Stimulated activated CD4-positive, alpha-beta T cell treated with anti-CD3 and anti-CD28 coated beads, Interleukin-1b, Interleukin-23, amount 100 ng/mL, for 1 hour (primary cell): ENCODE measurements at places on chromosomes 2 and 18.

DNA sequence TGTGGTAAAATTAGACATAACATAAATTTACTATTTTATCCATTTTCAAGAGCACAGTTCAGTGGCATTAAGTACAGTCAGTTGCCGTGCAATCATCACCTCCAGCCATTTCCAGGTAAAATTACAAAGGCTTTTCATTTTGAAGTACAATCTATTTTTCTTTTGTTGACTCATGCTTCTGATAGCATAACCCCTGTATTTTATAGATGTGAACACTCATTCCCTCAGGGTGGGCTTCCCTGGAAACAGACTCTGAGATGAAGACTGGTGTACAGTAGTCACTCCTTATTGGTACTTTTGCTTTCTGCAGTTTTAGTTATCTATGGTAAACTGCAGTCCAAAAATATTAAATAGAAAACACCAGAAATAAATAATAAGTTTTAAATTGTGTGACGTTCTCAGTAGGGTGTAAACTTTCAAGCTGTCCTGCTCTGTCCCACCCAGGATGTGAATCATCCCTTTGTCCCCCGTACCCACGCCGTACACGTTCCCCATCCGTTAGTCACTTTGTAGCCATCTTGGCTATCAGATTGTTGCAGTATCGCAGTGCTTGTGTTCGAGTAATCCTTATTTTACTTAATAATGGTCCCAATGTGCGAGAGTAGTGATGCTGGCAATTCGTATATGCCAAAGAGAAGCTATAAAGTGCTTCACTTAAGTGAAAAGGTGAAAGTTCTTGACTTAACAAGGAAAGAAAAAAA is 41.1 kb upstream of the NAB1 start:
- DNase-seq = no peak

GRCh38 chr18:23671564-23671963 is 8.9 kb upstream of the ANKRD29 start:
- DNase-seq = no peak

DNA sequence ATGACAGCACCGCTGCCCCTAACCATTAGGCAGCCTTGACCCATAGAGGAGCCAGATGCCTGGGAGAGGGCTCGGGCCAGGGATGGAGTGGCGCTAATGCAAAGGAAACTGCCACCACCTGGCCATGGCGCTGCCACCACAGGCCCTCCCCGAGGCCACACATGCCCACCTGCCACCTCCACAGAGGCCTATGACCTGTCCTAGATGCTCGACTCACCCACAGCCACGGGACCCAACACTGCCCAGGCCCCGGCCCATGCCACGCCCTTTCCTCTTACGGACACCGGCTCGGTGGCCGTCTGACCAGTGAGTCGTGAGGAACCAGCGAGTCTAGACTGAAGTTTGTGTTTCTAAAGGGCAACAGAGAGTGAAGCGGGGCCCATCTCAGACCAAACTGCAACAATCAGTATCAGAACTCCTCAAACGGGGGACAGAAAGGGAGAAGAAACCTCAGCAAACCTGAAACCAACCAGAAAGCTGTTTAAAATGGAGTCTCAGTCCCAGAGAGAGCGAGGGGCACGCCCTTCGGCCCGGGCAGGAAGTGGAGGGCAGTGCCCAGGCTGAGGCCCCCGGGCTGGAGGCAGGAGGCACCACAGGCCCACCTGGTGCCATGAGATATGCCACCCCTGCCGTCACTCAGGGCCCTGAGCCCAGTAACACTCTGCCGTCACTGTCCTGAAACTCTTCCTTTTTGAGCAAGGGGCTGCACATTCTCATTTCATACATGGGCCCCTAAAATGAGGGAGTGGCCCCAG is 711 bp downstream of the GPR17 start:
- DNase-seq = no peak

- no peak for DNase-seq
Measured at GRCh38 chr2:189866296-189866695, 82.0 kb downstream of the PMS1 start.

DNA sequence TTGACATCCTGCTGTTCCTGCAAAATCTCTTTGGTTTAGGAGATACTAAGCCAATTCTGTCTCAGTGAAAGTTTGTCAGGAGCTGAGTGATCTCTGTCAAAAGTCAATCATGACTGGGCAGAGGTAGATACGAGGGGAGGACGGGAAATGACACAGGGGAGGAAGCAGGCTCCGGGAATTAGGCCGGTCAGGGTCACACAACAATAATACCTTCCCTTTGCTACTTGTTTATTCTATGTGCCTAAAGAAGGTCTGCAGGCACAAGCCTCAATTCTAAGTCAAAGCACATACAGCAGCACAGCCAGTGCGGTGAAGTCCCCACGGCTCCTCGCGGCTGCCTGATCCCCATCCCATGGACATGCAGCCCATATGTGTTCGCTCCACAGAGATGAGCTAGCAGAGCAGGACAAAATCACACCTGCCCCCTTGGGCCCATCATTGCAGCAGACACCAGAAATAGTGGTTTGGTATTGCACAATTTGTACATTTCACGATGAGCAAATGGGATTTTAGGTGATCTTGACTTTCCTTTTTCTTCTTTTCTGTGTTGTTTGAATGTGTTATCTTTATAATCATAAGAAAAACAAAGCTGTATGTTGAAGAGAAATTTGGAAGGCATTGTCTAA is 141.4 kb downstream of the VAPA start:
- no peak for DNase-seq

DNA sequence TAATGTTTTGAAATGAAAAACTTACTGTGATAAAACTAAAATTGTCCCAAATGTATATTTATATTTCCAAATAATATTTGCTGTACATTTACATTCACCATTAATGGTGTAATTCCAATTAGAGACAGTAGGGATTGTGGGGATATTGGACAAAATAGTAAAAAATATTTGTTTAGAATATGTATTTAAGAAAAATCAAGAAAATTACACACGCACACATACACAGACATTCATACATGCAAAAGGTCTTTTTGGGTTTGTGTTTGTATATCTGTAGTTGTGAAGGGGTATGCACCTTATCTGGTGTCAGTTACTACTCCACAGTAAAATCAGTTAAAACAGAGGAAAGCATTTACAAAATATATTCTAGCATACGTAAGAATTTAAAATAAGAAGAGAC is 435.9 kb upstream of the ZNF804A start:
- no peak for DNase-seq

GRCh38 chr18:36702401-36703013 is 126.3 kb downstream of the TPGS2 start:
- no peak for DNase-seq

DNA sequence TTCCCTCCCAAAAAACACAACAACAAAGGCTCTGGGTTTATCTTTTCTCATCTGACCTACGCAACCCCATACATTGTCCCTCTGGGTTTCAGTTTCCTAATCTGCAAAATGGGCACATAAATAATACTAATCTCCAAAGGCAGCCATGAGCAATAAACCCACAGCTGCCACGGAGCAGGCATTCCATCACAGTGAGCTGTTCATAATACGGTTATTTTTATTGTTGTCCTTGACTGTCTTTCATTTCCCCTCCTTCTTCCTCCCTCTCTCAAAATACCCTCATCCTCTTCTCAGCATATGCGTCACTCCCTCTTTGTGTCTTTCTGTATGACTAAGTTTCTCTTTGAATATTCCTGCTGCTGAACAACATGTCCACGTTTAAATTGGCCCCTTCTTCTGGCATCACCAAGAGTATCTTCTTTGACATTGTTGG is 129.8 kb upstream of the CAB39 start:
- no peak for DNase-seq

DNA sequence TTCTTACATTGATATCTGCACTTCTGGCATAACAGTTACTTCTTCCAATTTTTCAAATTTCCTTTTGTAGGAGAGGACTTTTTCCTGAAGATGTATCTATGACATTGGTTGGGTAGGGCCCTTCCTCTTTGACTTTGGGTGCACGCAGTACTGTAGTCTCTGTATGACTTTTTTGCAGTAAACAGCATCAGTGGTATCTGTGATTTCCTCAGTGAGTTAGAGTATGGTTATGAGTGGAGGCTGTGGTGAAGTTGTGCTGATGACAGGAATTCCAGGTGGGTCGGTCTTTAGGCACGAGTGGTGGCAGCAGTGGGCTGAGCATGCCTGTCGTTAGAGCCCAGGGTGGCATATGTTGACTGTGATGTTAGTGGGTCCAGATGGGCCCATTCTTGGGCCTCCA is 17.6 kb downstream of the ACVR1C start:
- no peak for DNase-seq

- DNase-seq = no peak
Measured at GRCh38 chr18:31098878-31099277, 3.3 kb downstream of the DSC2 start.

- DNase-seq = no peak
Measured at GRCh38 chr2:156300337-156300736, 32.2 kb downstream of the NR4A2 start.

DNA sequence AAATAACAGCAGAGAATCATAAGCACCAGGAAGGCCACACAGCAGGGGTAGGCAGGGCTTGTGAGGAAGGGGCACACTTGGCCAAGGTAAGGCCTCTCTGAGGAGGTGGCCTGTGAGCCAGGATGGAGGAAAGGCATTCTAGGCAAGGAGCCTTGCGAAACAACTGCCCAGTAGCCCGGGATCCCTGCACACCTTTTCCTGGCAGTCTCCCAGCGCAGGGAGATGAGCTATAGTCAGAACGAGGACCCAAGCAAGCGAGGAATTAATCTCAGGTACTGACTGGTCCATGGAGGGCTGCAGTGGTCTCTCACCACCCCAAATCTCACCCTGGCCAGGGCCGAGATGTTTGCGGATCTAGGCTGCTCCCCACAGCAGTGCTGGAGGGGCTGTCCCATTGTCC is 64.9 kb upstream of the STPG4 start:
- DNase-seq = no peak

- DNase-seq = no peak
Measured at GRCh38 chr2:96817882-96818281, 1.8 kb downstream of the CNNM3 start.
